GM23248 (cell line): ENCODE measurements at places on chromosomes 2 and 18.

- DNase-seq, result peak; percentile 90
These were observed 11.9 kb upstream of the MLPH start for GRCh38 chr2:237474931-237475703.

DNA sequence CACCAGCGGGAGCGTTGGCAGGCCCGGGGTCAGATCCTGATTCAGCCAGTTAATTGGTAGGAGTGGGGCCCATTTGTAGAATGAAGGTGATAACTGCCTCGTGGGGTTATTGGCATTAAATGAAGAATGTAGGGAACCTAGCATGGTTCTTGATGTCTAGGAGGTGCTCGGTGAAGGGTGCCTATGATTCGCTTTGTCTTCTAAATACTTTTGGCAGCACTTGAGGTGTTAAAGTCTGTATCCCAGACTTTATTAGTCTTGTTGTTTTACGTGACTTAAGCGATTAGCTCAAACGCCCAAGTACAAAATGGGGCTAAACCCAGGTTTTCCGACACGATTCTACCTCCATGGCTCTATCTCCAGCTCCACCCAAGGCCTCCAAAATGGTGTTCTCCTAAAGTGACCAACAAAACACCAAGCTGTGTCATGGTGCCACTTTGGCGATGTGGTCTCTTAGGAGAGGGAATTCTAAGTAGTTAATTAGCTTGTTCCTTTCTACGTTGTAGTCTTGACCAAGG lies 980 bp upstream of the PPP4R1 start:
- DNase-seq, result no peak

GRCh38 chr2:211823886-211824479 lies 714.6 kb downstream of the ERBB4 start:
- no peak for DNase-seq

DNA sequence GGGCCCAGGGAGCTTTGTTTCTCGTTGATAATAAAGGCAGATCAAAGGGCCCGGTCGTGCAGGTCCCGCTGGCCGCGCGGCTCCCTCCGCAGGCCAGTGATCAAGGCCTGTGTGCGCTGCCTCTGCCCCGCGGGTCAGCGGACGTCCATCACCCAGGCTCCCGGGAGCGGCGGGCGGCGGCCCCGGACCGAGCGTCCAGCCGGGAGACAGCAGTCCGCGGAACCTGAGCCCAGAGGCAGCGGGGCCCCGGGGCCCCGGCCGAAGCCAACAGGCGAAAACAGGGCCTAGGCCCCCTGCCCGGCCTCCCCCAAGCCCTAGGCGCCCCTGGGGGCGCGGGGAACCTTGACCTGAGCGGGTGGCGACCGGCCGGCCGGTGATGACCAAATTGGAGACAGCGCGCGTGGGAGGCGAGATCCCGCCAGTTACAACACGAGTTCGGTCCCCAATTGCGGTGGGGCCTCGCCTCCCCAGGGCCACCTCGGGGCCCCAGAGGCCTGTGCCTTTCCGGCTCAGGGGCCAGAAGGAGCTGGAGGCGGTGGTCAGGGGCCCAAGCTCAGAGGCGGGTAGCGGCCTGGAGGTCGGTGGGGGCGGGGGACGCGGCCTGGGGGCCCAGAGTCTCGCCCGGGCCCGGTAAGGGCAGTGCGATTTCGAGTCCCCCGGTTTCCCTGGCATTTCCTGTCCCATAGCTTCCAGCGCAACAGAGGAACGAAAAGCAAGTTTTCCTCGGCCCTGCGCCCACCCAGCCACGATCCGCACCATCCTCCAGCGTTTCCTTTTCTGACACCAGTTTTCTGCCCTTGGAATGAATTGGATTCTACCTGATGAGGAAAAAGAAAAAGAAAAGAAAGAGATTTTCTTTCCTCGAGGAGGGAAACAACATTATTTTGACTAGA lies 5.9 kb downstream of the SP9 start:
- no peak for DNase-seq

- no peak for DNase-seq
These were observed 72.2 kb upstream of the MEIS1 start for GRCh38 chr2:66362701-66363100.

DNA sequence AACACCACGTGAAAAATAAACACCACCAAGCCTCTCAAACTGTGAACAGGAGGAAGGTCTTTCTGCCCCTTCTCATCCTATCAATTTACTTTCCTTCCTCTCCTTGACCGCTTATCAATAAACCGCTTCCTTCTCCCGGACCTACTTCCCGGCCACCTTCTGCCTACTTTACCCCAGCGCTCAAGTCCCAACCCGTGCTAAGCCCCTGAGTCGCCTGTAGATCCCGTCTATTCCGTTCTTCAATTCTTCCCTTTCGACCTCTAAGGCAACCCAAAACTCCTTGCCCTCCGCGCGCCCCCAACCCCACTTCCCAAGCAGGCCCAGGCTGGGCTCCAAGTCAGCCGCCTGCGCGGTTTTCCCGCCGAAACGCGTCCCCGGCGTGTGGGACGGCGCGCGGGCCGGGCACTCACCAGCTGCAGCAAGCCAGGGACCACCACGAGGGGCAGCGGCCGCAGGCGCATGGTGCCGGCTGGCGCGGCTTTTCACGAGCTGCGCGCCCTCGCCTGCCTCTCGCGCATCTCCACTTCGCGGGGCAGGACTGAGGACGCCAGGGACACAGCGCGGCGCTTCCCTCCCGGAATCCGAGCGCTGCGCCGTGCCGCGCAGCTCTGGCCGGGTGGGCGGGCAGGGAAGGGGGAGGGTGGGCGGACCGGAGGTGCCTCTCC lies at the start of gene NXPH2:
Gene NXPH2, minus strand, starts transcription at position 610 of the 665 bp plus-strand sequence. Its CDS starts 149 bp downstream, at position 461.
- peak; percentile 15 for DNase-seq

DNA sequence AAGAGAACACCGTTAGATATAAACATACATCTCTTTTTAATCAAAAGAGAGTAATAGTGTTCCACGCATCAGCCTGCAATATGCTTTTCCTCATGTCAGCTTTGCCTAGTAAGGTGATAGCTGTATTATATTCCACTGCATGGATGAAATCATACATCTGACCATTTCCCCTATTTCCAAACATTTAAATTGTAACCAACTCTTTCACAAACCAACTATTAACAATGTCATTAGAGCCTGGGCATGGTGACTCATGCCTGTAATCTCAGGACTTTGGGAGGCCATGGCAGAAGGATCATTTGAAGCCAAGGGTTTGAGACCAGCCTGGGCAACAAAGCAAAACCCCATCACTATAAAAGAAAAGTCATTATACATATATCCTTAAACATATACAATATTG lies 284.8 kb downstream of the BCL11A start:
- DNase-seq, result no peak

DNA sequence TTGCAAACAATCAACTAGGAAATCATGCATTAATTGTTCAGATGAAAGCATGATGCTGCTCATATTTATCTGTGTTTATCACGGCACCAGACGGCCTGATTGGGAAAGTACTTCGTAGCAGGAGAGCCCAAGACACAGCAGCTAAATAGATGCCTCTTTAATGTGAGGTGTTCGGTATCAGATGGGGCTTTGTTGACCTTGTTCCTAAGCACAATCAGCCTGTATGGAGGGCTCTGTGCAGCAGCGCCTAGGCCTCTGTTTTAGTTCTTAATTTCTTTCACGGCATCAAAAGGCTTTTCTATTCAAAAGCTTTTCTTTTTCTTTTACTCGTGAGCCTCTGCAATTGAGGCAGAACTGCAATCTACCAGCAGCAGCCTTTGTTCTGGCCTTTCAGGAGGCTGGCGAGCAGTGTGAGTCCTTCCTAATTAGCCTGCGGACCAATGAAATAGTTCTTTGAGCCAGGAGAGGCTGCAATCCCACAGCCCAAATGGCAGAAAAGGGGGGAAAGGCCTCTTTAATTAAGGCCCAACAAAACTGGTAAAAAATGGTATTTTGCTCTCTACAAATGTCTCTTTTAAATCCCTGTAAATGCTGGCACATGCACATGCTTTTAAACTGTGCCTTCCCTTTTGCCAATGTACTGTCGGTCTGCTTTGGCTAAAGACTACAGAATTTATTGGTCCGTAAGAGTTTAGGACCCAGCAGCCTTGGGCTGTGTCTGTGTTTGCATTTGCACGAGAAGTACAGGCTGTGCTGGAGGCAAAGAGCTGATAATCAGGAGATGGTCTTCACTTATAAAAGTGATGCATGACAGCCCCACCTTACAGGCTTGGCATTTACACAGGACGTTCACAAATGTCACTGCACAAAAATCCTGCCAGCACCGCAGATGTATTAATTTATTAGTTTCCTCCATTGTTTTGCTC lies 159.6 kb downstream of the RND3 start:
- DNase-seq, result no peak

GRCh38 chr2:98258906-98259305 lies 87.3 kb upstream of the CNGA3 start:
- no peak for DNase-seq

GRCh38 chr2:29105375-29105774 lies 9.8 kb upstream of the CLIP4 start:
- no peak for DNase-seq

DNA sequence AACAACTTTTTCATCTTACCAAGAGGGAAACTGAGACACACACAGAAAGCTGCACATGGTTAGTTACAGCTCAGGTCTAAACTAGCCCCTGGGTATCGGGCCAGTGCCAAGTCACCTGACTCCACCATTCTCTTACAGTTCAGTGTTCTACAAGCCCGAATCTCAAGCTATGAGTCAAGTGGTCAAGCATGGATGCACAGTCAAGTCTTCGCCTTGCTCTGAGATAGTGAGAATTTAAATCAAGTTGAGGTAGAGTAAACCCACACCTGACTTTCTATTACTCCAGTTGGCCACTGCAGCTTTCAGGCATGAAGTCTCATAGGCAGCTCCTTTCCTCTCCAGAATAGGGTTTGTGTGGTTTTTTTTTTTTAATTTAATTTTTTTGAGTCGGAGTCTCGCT lies 34.5 kb upstream of the ARL5A start:
- DNase-seq, result no peak

DNA sequence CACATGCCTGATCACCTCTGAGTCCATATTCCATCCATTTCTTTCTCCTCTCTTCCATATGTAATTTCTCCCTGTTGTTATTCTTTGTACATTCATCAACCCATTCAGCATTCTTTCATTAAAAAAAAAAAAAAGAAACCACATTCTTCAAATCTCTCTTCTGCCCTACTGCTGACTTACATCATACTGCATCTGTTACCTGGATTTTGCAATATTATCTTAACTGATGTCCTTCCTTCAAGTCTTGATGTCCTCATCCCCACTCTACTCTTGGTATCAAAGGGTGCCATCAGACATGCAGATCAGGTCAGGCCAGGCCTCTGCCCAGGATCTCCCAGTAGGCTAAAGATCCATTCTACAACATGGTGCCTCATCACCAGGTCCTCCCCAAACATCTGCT lies 90.6 kb downstream of the SGPP2 start:
- no peak for DNase-seq

DNA sequence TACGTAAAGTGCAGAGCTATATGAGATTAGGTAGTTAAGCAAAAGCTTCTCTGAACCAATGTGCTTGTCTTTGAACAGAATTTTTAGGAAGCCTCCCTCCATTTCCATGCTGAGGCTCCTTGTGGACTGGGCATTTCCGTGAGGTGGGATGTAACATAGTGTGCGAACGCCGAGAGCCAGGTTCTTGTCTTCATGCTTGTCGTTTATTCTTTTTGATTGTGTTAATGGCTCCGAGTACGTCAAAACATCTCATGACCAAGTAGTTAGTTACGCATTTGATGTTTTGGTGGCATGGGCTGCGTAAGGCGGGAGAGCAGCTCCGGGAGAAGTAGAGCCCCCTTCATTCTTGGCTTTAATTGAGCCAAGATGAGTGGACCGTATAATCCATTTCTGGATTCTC lies 32.9 kb downstream of the DGKD start:
- no peak for DNase-seq

- DNase-seq, result no peak
These were observed 19.1 kb downstream of the PLA2R1 start for GRCh38 chr2:160043265-160043664.

DNA sequence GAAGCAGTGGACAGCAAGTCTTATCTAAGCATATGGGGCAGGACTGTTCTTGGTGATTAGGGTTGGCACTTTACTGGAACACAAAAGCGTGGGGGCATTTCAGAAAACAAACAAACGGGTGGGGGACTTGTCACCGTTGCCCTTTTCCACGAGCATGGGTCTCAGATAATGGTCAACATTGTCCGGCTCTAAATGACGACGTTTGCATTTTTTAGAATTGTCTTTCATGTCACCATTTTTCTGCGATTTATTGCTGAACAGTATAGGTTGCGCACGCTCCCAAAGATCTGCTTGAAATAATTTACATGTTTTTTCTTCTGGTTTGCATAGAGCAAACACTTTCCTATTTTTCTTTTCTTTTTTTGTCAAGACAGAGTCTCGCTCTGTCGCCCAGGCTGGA lies 46.6 kb upstream of the TBC1D8 start:
- DNase-seq, result no peak

- no peak for DNase-seq
These were observed 708.1 kb downstream of the SLC4A3 start for GRCh38 chr2:220335591-220335915.

DNA sequence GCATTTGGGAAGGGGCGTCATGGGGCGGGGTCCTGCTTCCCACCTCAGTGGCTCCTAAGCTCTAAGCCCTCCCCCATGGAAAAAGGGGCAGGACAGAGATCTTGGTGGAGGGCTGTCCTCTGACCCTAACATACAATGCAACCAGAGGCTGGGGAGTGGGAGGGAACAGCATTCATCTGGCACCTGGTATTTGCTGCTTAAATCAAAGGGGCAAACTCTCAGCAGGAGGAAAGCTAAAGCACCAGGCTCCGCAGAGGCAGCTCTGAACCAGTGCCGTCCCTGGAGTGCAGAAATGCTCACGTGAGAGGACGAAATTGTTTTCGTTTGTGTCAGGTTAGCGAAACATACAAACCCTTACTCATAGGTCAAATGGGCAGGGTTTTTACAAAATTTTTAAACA lies 92.7 kb upstream of the PXDN start:
- DNase-seq, result peak; percentile 61

GRCh38 chr18:8766559-8767293 lies 61.4 kb downstream of the MTCL1 start:
- DNase-seq, result no peak

DNA sequence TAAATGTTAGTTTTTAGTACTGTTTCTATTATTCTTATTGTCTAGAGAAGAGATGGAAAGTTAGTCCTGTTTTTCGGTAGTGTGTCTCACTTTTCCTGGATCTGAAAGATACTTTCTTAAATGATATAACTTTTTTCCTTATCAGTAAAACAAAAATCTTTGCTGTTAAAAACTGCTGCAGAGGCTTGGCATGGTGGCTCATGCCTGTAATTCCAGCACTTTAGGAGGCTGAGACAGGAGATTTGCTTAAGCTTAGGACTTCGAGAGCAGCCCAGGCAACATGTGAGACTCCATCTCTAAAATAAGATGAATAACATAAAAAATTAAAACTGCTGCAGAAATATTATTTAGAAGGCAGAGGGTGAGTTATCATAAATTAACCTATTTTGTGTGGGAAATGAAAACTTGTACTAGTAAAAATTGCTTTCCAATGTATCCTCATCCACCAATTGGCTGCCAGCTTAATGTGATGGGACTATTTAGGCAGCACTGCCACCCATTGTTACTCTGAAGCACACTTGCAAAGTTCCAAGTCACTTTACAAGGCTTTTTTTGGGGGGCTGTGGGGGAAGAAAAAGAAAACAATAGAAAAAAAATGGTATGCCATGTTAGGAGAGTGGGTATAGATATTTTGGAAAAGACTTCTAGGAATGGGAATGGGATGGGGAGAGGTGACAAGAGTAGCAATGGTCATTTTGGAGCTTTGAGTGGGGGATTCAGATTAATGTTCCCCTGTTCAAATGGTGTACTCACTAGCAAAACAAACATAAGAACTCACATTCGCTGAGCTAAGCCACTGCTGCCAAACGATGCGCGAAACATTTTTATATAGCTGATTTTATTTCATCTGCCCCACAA lies 62.7 kb downstream of the MEIS1 start:
- DNase-seq, result no peak

- DNase-seq, result peak; percentile 24
These were observed 40.0 kb upstream of the AGPS start for GRCh38 chr2:177352441-177353186.

- no peak for DNase-seq
These were observed 1297.1 kb downstream of the DPP10 start for GRCh38 chr2:115739574-115739973.
